Activated T-cell treated with anti-CD3 and anti-CD28 coated beads for 1 hour (primary cell): ENCODE measurements at places on chromosomes 4 and X.

GRCh38 chr4:40254608-40255392 is 58.0 kb downstream of the RHOH start:
- no peak for DNase-seq

DNA sequence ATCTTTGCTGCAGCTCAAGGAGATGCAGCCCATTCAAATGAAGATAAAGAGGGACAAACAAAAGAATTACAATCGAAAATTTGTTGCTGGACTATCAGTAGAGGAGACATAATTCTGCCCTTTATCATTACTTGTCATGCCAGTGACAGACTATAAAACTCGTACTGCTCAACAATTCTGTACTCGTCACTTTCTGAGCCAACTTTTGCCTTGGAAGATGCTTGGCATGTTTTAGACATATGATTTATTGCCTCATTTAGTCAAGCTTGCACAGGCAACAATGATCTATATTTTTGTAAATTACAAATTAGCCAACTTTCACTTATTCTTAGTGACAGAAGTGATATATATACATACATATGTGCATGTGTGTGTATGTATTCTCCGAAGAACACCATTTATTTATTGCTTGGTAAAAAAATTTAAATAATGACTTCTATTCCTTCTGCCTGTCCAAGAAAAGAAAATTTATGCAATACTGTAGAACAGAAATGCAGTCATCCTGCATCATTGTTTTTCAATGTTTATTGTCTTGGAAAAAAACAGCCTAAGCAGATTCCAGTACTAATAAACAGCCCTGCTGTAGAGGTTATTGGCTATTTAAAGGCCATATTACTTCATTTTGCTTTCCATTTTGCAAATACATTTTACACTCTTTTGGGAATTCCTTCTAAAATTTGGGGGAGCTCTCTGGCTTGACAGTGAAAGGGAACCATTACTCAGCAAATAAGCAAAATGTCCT is 374.9 kb upstream of the GALNT7 start:
- no peak for DNase-seq

GRCh38 chrX:19555236-19555635 is 39.9 kb upstream of the MAP3K15 start:
- no peak for DNase-seq

DNA sequence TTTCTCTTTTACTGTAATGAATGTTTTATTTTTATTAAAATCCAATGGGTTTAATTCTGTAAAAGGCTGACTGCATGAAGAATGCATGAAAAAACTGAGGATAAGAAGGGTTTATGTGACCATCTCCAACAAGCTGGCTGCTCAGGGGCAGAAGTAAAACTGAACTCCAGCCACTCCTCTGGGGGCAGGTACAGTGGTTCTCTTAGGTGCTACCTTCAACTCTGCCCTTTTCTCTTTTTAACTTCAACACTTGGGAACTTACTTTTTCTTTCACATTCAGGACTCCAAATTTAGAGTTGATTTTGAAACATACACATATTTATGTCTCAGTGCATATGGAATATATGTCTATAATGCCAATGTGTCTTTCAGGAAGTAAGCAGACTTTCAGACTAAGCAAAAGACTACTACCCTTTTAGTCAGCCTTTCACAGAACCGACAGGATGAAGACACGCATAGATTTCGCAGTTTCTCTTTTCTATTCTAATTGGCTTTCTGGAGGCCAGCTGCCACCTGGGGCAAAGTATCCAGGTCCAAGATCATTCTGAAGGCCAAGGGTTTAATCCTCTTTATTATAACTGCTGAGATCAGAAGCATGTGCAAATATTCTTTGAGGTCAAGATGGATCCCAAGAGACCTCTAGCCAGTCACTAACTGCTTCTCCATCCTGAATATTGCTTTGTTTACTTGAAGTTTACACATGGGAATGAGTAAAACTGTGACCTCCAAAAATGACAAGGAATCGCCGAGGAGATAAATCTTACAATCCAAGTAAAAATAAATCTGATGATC is 30.7 kb downstream of the HS3ST1 start:
- no peak for DNase-seq
